Stimulated activated memory B cell treated with anti-CD40 and anti-IgM and Interleukin-4, amounts not matched to agents 10 μg/mL and 1 μg/mL and 100 μg/mL, for 72 hours (primary cell): ENCODE measurements at places on chromosomes 12 and 14.

DNA sequence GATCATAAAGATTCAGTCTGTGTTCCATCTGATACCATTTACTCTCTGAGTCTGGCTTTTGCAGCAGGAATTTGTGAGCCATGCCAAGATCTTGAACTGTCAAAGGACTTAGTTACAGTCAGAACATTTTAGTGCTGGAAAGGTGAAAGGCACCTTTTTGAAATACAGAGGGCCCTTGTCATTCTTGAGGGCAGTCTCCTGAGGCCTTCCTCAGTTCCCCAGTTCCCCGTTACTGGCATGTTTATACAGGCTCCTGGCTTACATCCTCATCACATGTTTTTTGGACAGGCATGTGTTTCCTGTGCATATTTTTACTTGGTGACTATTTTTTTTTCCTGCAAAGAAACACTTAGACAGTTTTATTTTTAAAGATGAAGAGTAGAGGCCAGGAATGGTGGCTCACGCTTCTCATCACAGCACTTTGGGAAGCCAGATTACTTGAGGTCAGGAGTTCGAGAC, 21.0 kb downstream of the CFAP54 start:
- ATAC-seq = no peak

DNA sequence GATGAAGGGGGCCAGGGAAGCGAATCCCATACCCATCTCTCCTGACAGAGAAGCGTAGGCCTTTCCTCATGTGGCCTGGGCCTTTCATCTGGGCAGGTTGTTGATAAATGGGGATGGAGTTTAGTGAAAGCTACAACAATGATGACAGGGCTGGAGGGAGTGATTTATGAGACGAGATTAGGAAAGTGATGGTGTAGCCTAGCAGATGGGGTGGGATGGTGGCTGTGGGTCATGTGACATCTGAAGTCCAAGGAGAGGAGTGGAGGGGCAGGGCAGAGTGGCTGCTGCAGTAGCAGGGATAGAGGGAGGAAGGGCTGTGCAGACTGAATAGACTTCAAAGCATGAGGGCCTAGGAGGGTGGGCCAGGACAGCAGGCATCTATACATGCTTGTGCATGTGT, 85.5 kb downstream of the ADCK1 start:
- no peak for ATAC-seq

DNA sequence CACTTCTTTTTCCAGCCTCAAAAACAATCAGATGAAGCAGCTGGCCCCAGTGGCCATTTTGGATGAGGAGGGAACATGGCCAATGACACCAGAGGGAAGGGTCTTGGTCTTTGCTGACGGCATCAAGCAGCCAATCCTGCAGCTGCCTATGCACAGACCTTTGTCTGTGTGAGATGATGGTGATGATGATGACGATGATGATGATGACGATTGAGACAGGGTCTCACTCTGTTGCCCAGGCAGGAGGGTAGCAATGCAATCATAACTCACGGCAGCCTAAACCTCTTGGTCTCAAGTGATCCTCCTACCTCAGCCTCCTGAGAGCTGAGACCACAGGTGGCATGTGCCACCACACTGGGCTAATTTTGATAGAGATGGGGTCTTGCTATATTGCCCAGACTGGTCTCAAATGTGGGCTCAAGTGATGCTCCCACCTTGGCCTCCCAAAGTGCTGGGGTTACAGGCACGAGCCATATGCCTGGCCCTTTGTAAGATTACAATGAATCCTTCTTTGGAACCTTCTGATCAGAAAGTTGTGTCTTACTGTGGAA, 26.5 kb upstream of the NCOR2 start:
- ATAC-seq = no peak

- no peak for ATAC-seq
Measured at GRCh38 chr14:49745191-49745590, 22.8 kb upstream of the KLHDC2 start.

DNA sequence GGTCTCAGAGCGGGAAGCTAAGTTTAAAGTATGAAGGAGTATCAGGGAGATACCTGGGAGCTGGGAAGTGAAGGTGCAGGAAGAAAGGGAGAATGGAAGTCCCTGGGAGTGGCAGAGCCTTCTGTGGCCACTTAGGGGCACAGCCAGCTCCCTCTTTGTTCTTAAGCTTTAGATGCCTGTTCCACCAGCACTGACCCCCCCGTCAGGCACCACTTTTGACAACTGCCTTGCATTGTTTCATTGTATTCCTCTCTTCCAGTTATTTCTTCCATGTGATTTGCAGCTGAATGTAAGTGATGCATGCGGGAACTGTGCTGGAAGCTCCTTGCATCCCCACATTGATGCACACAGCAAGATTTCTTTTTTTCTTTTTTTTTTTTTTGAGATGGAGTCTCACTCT, 2.6 kb downstream of the GALNT16 start:
- ATAC-seq = no peak

GRCh38 chr14:100994756-100995330, 91.3 kb upstream of the RTL1 start:
- no peak for ATAC-seq

DNA sequence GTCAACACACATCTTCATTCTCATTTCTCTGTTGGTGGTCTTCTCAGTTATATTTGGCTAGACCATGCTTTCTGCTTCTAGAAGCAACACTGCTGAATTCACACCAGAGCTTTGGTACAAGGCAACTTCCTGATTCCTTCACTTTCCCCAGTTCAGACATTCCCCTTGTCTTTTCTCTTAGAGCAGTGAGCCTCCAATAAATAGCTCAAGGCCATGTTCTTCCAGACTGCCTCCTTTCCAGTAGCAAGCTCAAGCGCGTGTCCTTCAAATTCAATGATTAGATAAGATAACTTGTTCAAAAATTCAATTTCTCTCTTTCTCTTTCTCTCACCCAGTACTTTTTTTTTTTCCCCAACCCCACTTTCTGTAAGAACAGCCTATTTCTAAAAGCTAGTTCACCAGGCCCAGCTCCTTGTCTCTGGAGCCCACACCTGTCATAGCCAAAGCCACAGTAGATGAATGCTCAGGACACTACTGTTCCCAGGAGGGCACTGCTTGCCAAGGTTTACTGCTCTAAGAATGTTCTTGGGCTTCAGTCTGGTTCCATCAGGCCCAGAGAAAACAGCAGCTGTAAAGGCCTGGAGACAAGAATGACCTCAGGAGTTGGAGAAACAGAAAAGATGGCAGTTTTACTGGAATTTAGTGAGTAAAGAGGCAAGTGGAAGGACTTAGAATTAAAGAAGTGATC, 17.7 kb downstream of the TBK1 start:
- ATAC-seq = no peak

GRCh38 chr12:69196302-69197288, 42.8 kb upstream of the CPSF6 start:
- ATAC-seq = no peak

DNA sequence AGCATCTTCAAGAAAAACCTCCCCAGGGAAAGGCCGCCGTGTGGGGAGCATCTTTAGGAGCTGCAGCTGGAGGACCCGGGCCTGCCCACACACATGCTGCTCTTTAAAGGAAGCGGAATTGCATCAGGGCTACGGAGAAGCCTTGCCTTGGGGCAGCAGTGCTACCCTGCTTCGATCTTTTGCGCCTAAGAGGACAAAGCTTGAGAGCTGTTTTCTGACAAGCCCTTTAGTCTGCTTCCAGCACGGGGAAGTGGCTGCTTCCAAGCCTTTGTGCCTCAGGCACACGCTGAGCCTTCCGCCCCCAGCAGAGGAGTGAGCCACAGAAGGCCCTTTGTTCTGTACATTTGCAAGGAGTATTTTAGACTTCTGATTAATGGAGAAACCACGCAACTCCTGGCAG, 31.5 kb downstream of the COA8 start:
- no peak for ATAC-seq

- ATAC-seq = no peak
Measured at GRCh38 chr12:117187421-117187820, 2.8 kb downstream of the FBXO21 start.

GRCh38 chr14:57502586-57503254, 9.1 kb upstream of the CCDC198 start:
- ATAC-seq = peak; percentile 24

DNA sequence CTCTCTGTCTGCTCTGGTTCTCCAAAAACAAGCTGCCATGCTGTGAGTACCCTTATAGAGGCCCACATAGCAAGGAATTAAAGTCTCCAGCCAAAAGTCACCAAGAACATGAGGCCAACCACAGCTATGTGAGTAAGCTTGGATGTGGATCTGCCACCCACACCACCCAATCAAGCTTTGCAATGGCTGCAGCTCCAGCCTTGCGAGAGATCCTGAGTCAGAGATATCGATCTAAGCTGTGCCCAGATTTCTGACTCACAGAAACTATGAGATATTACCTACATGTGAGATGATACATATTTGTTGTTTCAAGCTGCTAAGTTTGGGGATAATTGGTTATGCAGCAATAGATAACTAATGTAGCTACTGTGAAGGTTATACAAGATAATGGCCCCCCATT, 15.5 kb upstream of the TMEM233 start:
- ATAC-seq = no peak

DNA sequence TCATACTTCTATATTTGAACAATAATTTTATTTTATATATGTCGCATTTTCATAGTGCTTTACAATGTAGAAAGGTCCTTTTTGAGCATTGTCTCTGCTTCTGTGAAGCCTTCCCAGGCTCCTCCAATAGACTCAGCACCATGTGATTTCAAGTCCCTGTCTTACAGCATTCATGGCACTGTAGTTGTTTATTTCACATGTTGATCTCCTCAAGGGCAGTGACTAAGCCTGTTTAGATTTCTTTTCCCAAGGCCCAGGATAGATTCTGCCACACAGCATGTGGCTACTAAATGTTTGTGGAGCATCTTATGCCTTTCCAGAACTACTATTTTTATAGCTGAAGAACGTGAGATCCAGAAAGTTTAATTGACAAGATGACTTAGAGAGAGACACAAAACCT, 391.7 kb downstream of the TMEM117 start:
- no peak for ATAC-seq

DNA sequence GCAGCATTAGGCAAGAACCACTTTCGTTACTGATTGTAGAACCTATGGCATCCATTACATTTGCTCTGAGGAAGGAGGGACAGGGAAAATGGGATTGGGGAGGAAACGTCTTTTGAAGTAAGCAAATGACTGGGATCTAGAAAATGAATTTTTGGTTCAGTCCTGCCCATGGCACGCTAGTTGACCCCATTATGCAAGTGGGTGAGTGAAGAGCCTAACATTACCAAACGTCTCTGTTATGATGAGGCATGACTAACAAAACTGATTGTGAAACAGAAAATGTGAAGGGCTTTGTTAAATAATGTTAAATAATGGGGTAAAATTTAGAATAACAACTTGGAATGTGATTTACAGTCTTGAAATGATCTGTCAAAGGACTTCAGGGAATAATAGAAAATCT, 38.9 kb downstream of the CPSF2 start:
- ATAC-seq = no peak

DNA sequence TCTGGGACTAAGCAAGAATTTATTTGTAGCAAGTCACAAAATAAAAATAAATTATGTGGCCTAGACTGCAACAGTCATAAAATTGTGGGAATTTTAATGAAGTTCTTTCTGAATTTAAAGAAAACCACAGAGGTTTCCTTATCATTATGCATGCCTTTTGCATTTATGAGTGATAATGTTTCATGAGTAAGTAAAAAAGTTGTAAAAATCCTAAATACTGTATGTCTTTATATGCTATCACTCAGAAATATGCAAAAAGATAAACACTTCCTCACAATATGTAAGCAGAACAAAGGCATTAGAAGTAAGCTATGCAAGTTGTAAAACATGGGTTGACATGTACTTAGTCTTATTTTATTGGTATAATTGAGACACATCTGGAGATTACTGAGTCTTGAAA, 239.4 kb upstream of the PDE3A start:
- no peak for ATAC-seq

DNA sequence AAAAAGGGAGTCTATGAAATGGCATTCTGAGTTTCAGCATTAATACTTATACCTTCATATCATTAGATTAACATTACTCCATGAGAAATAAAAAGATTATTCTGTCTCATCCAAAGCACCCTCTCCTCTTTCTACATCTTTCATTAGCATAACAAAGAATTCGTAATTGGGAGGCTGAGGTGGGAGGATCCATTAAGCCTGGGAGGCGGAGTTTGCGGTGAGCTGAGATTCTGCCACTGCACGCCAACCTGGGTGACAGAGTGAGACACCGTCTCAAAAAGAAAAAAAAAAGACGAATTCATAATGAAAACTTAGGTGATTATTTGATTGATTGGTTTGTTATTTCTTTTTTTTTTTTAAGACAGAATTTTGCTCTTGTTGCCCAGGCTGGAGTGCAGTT, 1.8 kb upstream of the CDK17 start:
- no peak for ATAC-seq

DNA sequence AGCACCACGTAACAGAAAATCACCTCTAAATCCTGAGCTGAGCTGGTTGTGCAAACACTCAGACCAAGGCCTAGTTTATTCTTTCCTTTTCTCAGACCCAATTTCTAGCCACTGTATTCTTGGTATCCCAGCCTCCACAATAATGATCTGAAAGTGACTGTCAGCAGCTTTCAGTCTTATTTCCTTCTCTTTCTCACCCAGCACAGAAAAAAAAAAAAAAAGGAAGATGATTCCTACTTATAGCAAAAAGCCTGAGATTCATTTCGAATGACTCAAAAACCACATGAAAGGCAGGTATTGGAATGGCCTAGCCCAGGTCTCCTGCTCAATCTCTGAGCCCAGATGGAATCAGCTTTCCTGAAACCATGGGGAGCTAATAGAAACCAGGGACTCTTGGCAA, 298.6 kb upstream of the PPFIA2 start:
- ATAC-seq = no peak

GRCh38 chr14:40240245-40240859, 808.1 kb upstream of the FBXO33 start:
- no peak for ATAC-seq

- ATAC-seq = no peak
Measured at GRCh38 chr14:70833884-70834283, 24.6 kb upstream of the MAP3K9 start.

DNA sequence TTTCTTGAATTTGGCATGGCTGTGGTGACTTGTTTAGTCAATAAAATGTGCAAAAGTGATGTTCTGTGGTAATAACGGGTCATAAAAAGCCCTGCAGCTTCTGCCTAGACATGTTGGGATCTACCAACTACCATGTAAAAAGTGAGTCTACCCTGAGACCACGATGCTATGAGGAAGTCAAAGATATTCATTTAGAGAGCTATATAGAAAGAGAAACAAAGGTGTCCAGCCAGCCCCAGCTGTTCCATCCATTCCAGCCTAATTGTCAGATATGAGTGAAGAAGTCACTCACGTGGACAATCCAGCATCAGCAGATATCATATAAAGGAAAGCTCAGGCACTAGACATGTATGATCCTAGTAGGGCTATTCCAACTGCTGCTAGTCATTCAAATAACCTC, 117.2 kb upstream of the SSTR1 start:
- no peak for ATAC-seq

DNA sequence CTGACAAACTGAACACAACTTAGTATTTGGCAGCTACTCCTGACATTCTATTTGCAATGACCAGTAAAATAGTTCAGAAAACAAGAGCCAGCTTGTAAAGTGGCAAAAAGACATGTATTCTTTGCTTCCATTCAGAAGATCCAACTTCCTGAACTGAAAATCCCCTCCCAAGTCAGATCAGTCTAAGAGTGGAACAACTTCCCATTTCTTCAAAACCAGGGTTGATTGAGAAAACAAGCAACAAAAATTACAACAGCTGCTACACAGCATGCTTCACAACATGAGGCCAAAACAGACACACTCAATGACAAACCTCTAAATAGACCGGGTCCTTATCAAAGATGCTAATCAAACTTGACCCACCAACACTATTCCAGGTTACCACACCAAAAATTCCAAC, 40.3 kb downstream of the CIT start:
- no peak for ATAC-seq

GRCh38 chr14:24679248-24679961, 45.4 kb upstream of the GZMB start:
- ATAC-seq = no peak
